Fibroblast of skin of left quadriceps (primary cell): ENCODE measurements at places on chromosomes 3 and 15.

DNA sequence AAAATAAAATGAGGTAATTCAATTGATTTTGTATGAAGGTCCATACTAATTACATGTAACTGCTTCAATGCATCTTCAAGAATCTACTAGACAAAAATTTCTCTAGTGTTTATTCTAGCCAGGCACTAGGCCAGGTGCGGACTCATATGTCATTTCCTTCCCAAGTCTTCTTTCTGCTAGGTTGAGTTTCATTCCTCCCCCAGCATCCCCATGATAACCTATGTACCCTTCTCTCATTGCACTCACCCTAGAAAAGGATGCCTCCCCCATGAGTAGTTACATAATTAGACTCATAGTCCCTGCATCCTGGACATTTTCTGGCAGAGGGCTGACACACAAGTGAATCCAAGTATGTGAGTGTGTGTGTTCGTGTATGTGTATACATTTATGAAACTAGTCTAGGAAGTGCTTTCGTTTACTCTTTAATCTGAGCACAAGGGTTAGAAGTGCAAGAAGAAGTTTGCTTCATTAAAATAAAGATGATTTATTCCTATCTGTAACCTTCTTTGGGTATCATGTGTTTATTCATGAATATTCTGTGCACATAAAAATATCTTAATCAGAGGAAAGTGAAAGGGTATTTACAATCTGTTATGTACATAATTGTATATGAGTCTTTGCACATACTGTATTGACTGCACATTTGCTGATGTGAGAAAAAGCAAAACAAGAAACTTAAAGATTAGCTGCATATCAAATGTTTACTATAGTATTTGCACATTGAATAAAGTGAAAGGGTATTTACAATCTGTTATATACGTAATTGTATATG is 585.6 kb upstream of the ZNF717 start:
- no peak for DNase-seq

DNA sequence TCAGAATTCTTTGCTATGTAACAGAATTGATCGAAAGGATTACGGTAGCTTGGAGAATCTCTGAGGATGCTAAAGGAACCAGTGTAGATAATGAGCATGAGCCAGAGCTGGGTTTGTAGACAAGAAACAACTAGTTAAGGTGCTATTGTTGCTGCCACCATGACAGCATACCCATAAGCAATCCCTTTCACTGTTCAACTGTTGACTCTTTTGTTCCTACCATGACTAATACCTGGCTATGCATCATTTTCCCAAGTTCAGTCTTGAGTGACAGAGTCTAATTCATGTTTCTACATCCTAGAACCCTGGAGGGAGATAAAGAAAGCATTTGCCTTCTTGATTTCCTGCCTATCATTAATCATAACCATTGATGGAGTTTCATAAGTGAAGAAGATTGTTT is 600.3 kb downstream of the OTOL1 start:
- DNase-seq, result no peak

GRCh38 chr3:154886437-154886836 is 193.7 kb upstream of the MME start:
- peak; percentile 100 for DNase-seq

- no peak for DNase-seq
These were observed 38.1 kb downstream of the HSPBAP1 start for GRCh38 chr3:122755491-122755890.

GRCh38 chr3:171230865-171231264 is 204.3 kb upstream of the SLC2A2 start:
- DNase-seq, result no peak

- DNase-seq, result no peak
These were observed 78.8 kb downstream of the NUP210 start for GRCh38 chr3:13341229-13341905.

DNA sequence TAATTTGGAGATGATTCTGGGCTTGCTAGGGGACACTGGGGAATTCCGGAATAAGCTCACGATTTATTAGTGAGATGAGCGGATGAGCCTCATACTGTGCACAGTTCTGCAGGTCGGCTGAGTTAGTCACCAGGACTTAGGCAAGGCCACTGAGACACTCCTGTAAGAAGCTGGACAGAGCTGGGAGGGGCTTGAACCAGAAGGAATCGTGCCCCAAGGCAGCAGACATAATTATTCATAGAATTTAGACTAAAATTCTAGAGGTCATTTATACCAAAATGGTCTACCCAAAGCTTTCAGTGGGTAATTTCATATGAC is 121.4 kb downstream of the VGLL4 start:
- no peak for DNase-seq

GRCh38 chr3:118781232-118781631 is 253.4 kb downstream of the IGSF11 start:
- DNase-seq, result no peak

GRCh38 chr3:170734735-170735065 is 135.3 kb downstream of the RPL22L1 start:
- DNase-seq, result no peak

GRCh38 chr15:41921639-41922038 is 27.8 kb upstream of the SPTBN5 start:
- DNase-seq, result no peak

DNA sequence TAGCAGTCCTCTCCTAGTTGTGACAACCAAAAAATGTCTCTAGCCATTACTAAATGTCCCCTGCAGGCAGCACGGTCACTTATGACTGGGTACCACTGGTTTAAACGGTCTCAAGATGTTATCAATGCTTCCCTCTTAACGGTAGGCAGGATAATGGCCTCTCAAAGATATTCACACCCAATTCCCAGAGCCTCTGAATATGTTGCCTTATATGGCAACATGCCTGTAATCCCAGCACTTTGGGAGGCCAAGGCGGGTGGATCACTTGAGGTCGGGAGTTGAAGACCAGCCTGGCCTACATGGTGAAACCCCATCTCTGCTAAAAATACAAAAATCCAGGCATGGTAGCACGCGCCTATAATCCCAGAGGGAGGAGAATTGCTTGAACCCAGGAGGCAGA is 9.4 kb downstream of the MME start:
- no peak for DNase-seq

DNA sequence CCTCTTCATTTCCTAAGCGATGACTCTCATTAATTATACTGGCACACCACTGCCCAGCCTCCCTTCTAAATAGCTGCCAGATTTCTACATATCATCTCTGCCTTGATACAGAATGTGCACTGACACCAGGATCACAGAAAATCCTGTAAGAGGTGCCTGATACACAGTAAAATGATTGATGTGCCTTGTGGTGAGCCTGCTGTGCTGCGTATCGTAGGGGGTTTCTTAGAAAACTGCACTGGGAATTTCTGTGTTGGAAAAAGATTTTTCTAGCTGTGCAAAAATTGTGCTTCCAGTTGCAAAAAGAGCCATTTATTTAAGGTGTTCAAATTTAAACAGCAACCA is 3.0 kb upstream of the PLCH1 start:
- no peak for DNase-seq

- no peak for DNase-seq
These were observed 10.2 kb downstream of the SNRK start for GRCh38 chr3:43296565-43296964.

- DNase-seq, result no peak
These were observed 94.1 kb upstream of the MRPL3 start for GRCh38 chr3:131596884-131597283.

GRCh38 chr3:41521010-41521655 is 321.8 kb downstream of the CTNNB1 start:
- no peak for DNase-seq

- DNase-seq, result no peak
These were observed 218.6 kb downstream of the TBC1D2B start for GRCh38 chr15:77858792-77859490.

DNA sequence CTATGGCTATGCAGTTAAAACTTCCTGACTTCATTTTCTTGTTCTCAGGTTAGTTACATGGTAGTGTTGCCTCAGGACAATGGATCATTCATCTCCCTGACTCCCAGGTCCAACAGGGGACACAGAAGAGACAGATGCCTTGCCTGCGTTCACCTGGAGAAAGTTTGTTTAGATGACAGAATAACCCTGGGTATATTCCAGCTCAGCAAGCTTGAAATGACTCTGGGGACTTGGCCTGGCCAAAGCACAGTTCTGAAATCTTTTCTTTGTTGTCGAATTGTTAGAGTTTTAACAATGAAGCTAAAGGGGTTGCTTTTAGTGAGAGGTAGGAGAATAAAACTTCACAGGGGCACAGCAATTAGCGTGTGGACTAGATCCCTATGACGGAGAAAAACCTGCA is 206.1 kb downstream of the PDZRN3 start:
- no peak for DNase-seq

GRCh38 chr3:46673151-46674030 is 20.1 kb downstream of the ALS2CL start:
- no peak for DNase-seq

DNA sequence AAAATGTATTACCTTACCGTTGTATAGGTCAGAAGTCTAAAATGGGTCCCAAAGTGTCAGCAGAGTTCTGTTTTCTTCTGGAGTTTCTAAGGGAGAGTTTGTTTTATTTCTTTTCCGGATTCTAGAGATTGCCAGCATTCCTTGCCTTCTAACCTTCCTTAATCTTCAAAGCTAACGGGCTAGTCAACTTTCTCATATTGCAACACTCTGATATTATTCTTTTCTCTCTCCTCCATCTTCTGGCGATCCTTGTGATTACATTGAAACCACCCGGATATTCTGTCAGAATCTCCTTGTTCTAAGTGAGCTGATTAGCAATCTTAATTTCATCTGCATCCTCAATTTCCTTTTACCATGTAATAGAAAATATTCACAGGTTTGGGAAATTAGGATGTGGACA is 36.2 kb upstream of the AADACL2 start:
- DNase-seq, result no peak

DNA sequence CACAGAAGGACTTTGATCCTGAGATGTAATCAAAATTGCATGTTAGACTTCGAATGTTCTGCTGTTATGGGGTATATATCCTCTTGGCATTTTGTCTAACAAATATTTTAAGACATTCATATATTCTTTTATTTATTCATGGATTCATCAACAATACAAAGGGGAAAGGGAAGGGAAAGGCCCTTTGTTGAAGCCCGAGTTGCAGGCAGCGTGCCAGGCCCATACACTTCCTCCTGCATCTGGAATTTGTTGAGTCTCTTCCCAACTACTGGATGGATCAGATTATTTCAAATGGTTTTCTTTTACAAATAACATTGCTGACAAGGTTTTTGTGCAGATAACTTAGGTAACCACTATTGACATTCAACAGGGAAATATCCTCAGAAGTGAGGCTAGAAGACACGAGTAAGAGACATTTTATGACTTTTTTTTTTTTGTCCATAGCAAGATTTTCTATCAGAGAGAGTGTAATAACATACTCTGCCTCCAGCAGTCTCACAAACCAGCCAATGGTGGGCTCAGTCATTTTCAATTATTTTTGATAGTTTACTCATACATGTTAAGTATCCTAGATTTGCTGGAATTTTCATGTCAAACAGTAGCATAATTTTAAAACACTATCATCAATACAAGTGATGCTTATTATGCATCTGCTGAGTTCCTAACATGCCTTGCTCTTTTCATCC is 94.3 kb downstream of the RPL39L start:
- no peak for DNase-seq

- no peak for DNase-seq
These were observed 5.6 kb upstream of the ASB14 start for GRCh38 chr3:57298041-57298440.

- DNase-seq, result no peak
These were observed 109.2 kb upstream of the STT3B start for GRCh38 chr3:31423482-31423881.

- no peak for DNase-seq
These were observed 13.8 kb downstream of the AVEN start for GRCh38 chr15:34025252-34025651.

GRCh38 chr3:124648551-124648950 is 81.7 kb upstream of the UMPS start:
- DNase-seq, result no peak

DNA sequence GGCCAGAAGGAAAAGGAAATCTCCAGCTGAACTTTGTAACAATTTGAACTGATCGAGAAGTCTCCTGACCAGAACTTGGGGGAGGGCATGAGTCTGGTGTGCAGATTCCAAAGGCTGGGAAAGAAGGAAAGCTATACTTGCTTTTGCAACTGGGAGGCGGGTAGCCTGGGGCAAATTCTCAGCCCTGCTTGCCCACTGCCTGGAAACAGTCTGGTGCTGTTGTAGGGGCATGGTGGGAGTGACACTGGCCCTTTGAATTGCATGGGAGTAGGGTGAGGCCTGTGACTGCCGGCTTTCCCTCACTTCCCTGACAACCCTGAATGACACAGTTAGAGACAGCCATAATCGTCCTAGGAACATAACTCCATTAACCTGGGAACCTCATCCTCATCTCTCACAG is 114.0 kb upstream of the POU1F1 start:
- no peak for DNase-seq

DNA sequence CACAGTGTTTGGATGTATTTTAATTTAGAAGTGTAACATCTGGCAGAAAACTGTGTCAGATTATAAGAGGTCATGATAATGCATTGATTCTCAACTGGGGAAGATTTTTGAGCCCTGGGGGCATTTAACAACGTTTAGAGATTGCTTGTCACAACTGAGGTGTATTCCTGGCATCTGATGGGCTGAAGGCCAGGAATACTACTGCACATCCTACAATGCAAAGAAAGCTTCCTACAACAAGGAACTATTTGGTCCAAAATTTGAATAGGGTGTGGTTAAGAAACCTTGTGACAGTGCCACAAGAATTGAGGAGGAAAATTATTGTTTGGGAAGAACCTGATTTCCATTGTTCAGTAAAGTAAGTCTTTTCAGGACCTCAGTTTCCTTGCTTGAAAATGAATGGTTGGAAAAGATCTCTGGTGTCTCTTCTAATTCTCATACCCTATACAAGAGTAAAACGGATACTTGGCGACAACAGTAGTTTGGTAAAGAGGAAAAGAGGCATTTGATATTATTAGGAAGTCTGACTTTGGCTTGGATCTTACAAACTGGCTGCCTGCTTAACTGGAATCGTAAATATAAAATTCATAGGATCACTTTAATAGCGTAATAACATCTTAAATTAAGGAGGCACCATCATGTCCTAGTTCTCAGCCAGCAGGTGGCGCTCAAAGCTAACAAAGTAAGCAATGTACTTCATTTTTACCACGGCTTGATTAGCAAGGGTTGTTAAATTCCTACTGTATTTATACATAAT is 4.3 kb downstream of the DAZL start:
- DNase-seq, result peak; percentile 44

GRCh38 chr3:21752749-21753347 is 1.8 kb upstream of the ZNF385D start:
- DNase-seq, result no peak
